Urothelium cell line (cell line): ENCODE measurements at places on chromosomes 7 and 10.

- DNase-seq, result no peak
These were observed 19.5 kb upstream of the RHEB start for GRCh38 chr7:151539088-151539671.

GRCh38 chr7:158351481-158351880 lies 236.1 kb downstream of the PTPRN2 start:
- DNase-seq, result no peak

GRCh38 chr10:110883924-110884323 lies 12.2 kb downstream of the PDCD4 start:
- DNase-seq, result no peak

GRCh38 chr10:93254180-93254853 lies 180.6 kb downstream of the CYP26A1 start:
- DNase-seq, result no peak

GRCh38 chr7:158663428-158663741 lies 41.2 kb downstream of the NCAPG2 start:
- no peak for DNase-seq
